ENCODE measurements at places on chromosomes 11 and 22. TPM values are rescaled to one million over a fixed set of nuclear protein-coding genes. Genes with fewer than 3 reads are reported as not detected.

Gene PRR5L
- 14.6 TPM for total RNA-seq

DNA sequence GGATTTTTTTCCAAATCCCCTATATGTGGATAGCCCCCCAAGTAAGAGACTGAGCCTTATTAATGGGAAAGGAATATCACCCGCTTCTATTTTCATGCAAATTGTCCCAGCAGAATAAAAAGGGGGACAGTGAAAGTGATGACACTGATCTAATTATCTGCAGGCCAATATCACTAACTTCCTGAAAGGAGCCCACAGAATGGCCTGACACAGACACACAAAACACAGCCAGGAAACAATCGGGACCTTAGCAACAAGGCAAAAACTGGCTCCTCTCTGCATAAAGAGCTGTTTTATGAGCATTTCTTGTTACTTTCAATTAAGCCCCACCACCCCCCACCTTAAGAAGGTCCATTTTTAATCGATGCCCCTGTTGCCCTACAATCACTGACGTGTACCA is 54.3 kb upstream of the FAM181B start:
- no peak for DNase-seq

- DNase-seq: no peak
Measured at GRCh38 chr11:60854140-60854846, 1.5 kb downstream of the PTGDR2 start.

DNA sequence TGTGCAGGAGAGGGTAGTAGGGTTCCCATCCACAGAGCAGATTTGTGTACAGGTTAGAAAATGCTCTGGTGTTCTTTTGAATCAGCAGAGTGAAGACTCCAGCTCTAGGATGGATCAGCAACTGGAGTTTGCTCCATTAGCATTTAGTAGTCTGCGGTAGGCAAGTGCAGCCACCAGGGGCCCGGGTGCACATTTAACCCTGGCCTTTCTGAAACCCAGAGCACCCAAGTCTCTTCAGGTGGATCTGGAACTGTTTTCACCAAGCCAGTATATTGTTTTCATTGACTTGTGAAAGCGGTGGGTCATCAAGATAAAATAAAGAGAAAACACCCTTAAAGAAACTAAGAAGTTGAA is 100.8 kb upstream of the CLPB start:
- no peak for DNase-seq
